ENCODE measurements at places on chromosomes 3 and 15.

GRCh38 chr3:116188231-116188785 lies 257.0 kb downstream of the LSAMP start:
- DNase-seq: no peak

- no peak for DNase-seq
Measured at GRCh38 chr3:69445498-69445897, 59.6 kb upstream of the FRMD4B start.

- DNase-seq: peak; percentile 36
Measured at GRCh38 chr3:16480861-16481545, 32.5 kb downstream of the RFTN1 start.

DNA sequence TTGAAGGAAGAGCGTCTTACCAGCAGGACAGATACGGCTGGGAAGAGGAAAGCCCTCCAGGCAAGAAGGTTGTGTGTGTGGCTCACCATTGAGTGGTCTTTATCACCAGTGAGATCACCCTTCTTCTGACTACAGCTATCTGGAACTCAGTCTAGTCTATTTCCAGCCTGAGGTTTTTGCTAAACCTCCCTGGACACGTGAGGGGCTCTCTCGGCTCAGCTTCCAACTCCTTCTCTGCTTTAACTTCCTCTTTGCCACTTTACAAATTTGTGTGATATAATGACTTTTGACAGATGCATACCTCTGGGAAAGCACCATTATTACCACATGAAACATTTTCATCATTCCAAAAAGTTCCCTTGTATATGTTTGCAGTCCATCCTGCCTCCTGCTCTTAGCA lies 15.3 kb upstream of the ROPN1 start:
- DNase-seq: no peak

DNA sequence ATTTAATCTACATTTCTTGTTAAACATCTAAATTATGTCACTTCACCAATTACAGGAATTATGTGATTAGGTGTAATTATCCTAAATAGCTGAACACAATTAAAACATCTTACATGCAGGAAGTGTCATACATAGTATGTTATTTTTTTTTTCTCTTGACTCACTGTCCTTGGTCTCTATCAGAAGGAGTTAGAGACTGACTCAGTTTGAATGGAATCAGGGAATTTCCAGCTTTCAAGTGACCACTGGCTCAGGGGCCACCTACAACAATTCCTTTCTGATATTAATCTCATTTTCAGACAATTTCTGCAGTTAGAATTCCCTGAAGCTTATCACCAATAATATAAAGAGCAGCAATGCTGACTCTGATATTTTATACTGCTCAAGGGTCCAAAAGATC lies 400.7 kb downstream of the ROBO1 start:
- DNase-seq: no peak

DNA sequence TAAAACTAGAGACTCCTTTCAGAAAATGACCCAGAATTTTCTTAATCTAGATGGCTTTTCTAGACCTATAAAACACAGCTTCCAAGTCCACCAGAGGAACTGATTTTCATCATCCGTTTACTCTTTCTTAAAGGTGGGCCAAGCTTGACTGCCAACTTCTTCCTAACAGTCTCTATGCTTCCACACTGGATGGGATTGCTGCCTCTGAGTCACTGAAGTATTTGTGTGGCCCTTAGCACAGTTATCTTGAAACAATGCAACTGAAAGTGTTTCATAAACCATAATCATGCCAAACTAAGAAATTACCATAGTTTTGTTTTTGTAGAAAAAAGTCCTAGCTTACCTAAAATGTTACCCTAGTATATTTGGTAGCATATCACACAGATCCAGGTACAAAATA lies 985.7 kb downstream of the TUSC7 start:
- no peak for DNase-seq

DNA sequence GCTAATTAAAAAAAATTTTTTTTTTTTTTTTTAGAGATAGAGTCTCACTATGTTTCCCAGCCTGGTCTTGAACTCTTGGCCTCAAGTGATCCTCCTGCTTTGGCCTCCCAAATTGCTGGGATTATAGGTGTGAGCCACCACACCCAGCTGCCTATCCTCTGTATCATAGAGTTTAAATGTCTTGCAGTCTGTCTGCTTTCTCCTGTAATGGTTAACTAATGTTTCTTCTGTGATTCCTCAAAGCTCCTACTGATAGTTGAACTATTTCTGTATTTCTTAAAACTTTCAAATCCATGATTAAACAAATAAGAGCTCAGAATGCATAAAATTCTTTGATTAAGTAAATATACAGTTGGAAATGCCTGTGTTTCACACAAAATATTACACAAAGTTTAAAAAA lies 115.4 kb upstream of the TPM1 start:
- no peak for DNase-seq

DNA sequence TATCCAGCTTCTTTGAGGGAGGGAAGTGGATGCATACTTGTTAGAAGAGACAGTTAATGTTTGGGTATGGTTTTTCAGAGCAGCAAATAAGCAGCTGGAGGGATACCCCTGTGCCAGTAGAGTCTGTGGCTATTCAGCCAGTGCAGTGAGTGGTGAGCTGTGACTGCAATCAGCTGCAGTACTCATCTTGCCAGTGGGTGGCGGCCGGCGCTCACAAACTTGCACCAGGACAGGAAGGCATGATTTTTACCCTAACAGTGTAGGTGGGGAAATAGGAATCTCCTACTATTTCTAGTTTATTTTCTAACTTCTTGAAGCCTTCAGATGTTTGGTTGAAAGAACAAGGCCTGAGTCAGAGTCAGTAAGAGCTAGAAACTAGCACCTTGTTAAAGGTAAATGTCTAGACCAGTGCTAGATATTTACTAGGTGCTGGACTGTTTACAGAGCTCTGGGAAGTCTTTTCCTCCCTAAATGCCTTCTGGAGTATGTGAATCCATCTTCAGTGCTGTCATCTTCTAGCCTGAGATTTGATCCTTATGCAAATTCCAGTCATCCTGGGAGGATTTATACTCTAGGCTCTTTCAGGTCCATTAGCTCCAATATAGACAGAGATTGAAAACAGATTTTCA lies 23.6 kb downstream of the TIMP4 start:
- peak; percentile 55 for DNase-seq

DNA sequence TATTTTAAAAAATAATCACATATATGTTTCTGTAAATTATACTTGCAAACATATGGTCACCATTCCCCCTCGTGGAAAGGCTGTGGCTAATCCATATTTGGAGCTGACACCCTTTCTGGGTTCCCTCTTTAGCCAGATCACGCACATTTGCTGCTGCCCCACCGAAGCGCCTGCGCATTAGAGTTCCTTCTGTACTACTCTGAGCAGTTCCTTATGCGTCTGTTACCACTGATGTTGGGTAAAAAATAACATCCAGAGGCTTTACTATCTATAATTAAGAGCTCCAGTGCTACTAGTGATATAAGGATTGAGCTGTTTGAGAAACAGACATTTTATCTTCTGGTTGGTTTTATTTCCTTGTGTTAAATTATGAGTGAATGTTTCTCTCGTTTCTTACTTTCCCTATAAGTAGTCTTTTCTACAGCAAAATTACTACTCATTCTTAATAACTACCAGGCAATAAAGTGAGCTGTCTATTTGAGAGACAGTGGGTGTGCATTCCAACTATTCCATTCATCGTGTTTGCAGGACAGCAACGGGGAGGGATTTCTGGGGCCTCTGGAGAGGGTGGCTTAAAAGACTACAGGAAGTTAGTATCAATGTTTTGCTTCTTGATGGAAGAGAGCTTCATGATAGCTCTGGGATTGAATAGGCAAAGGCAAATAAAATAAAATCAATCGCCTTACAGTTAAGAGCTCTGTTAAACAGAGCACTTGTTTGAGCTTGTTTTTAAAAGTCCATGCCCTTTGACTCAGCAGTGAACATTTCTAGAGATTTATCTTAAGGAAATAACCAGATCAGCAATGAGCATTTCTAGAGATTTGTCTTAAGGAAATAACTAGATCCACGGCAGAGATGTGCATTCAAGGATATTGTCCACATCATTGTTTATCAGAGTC lies 245.2 kb downstream of the CD47 start:
- DNase-seq: no peak

GRCh38 chr15:40104296-40104864 lies 4.3 kb downstream of the BMF start:
- no peak for DNase-seq

DNA sequence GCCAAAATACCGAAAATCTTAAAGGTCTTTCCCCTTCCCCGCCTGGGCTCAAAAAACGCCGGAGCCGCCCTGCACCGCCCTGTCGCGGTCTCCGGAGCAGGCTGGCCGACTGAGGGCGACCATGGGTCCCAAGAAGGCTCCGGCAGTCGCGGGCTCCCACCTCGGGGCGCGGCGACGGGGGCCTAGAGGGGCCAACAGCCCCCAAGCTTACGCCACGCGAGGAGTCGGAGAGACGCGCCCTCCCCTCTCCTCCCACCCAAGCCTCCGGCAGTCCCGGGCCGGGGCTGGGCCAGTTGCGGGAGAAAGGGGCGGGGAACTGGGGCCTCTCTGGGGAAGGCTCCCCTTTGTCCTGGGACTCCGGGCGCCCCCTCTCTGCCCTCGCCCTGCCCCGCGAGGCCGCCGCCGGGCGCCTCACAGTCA lies 69.2 kb downstream of the GOLGA8B start:
- no peak for DNase-seq

DNA sequence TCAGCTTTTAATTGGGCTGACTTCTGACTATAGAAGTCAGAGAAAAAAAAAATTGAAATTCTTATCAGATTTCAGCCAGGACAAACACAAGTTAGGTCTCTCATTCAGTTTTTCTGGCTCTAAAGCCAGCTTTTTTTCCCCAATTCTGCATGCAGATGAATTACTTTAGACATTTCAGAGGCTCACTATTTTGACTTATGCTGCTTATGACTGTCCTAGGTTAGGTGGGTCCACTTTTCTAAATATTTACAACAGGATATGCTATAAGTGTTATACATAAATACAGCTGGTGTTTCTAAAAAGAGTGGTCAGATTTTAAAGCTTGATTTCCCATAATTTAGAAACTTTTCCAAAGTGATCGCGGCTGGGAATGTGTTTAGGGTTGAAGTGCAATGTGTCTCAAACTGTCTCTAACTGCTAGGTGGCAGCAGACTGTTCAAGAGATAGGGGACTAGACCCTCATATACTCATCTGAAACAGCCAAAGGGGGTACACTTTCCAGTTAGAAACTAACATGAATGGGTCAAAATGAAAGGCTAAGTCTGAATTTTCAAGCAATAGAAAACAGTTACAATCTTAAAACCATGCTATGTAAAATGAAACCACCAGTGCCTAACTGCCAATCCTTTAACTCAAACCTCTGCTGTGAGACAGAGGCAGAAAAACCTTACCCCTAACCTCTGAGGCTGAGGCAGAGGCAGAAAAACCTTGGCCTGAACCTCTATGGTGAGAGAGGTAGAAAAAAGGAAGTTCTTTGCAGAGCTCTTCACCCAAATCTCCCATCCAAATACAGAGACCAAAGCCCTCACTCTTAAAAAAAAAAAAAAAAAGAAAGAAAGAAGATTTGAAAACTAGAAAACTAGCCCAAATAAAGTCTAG lies 596.0 kb downstream of the NTRK3 start:
- no peak for DNase-seq

DNA sequence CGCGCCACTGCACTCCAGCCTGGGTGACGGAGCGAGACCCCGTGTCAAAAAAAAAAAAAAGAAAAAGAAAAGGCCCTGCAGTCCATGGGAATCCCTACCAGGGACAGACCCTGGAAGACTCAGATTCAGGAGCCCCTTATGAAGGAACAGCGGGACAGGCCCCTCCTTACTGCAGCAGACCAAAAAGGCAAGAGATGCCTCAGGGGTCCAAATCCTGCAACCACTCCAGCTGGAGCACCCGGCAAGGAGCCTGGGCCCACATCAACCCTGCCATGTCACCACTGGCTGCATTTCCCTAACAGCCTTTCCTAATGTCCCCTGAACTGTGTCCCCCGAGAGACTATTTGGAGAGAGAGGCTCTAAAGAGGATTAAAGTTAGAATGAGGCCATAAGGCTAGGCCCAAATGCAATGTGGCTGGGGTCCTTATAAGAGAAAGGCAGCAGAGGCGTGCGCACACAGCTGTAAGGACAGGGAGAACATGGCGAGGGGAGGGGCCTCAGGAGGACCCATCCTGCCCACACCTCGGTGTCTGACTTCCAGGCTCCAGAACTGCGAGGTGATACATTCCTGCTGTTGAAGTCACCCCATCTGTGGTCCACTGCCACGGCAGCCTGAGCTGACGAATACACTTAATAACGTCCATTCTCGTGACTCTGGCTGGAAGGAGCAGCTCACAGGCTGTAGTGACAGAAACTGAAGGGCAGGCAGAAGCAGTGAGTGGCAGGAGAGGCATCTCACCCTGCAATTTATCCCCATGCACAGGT lies 78.1 kb downstream of the ATP10A start:
- no peak for DNase-seq

DNA sequence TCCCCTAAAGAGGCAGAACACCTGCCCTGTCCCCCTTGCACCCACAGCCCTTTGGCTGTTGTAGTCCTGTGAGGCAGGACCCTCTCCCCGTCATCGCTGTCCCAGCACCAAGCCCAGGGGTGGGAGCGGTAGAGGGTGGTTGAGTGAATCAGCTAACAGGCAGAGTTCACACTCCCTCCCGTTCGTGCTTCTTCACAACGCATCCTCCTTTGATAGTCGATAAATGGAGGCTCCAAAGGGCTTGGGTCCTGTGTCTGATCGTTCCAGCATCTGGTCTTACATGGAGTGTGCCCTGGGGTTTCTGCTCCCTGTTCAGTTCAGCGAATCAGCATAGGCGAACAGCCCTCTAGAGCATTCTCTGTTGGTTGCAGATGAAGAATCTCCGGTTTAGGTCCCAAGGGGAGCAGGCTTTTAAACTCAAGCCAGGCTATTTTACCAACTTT lies 820 bp upstream of the HMCES start:
- no peak for DNase-seq

- no peak for DNase-seq
Measured at GRCh38 chr3:133986311-133986710, 43.4 kb downstream of the SLCO2A1 start.

GRCh38 chr15:89837830-89838178 lies 23.2 kb upstream of the ANPEP start:
- no peak for DNase-seq

GRCh38 chr15:85477730-85478129 lies 97.3 kb downstream of the AKAP13 start:
- no peak for DNase-seq

DNA sequence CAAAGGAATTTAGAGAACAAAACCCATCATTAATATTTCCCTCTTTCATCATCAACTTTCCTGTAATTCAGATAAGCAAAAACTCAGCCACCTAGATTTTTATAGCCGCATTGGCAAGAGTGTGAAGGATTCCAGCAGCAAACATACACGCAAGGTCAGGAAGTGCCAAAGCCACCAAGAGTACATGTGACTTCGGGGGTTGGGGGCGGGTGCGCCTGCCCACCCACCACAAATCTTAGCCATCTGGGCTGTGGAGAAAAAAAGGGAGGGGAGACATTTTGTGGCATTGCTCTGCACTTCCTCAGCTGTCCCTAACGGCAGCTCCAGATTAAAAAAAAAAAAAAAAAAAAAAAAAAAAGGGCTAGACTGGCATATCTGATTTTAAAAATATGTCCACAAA lies 148.4 kb downstream of the TNIK start:
- no peak for DNase-seq

- no peak for DNase-seq
Measured at GRCh38 chr3:194308601-194309449, 42.3 kb downstream of the CPN2 start.

GRCh38 chr15:36748366-36749115 lies 169.1 kb downstream of the CDIN1 start:
- no peak for DNase-seq
